Inflammatory macrophage (primary cell): ENCODE measurements at places on chromosomes 11 and 22.

GRCh38 chr11:68142028-68142412, 20.8 kb upstream of the CHKA start:
- peak; percentile 81 for DNase-seq

- no peak for DNase-seq
Observed at GRCh38 chr11:77474684-77475060, 778 bp upstream of the PAK1 start.

GRCh38 chr22:43406186-43406790, 5.5 kb upstream of the MPPED1 start:
- DNase-seq = no peak

- DNase-seq = no peak
Observed at GRCh38 chr11:114172055-114172861, 112.7 kb downstream of the ZBTB16 start.
